Lower leg skin (tissue), 4 donors: ENCODE measurements at places on chromosomes 11 and 22. TPM values are rescaled to one million over a fixed set of nuclear protein-coding genes. Genes with fewer than 3 reads are reported as not detected.

C22orf23 gene
- total RNA-seq: not detected

KRTAP5-1 gene
- total RNA-seq: not detected

RELA gene
- 68.5 TPM for total RNA-seq

MYBPC3 gene
- total RNA-seq: not detected

FOLH1 gene
- 3.3 TPM for total RNA-seq

OR5F1 gene
- total RNA-seq: not detected

OR4C45 gene
- total RNA-seq: not detected

MEI1 gene
- total RNA-seq: 2.1 TPM

FGF19 gene
- total RNA-seq: not detected

ANO5 gene
- 0.98 TPM for total RNA-seq

OR10A2 gene
- not detected for total RNA-seq

NRGN gene
- 0.84 TPM for total RNA-seq
